ENCODE measurements at places on chromosomes 11 and 22.
A peak's percentile ranks its signal among the peaks of the same experiment; 100 is the strongest.

DNA sequence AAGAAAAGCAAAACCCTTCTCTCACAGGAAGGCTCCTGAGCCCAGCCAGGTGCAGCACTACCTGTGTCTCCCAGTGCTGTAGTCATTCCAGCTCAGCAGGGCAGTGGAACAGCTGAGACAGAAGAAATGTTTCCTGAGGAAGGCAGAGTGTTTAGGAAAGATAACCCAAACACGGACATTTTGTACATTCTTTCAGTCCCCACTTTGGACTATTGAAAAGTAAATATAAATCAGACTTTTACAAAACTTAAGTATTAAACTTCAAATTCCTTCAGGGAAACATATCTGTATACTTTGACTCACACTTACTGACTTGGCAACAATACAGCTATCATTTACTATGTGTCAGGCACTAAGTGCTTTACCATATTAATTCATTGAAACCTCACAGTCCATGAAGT lies 40.4 kb downstream of the RRAS2 start:
- DNase-seq, result no peak

- no peak for DNase-seq
Measured at GRCh38 chr22:25403284-25403810, 161.1 kb upstream of the GRK3 start.

DNA sequence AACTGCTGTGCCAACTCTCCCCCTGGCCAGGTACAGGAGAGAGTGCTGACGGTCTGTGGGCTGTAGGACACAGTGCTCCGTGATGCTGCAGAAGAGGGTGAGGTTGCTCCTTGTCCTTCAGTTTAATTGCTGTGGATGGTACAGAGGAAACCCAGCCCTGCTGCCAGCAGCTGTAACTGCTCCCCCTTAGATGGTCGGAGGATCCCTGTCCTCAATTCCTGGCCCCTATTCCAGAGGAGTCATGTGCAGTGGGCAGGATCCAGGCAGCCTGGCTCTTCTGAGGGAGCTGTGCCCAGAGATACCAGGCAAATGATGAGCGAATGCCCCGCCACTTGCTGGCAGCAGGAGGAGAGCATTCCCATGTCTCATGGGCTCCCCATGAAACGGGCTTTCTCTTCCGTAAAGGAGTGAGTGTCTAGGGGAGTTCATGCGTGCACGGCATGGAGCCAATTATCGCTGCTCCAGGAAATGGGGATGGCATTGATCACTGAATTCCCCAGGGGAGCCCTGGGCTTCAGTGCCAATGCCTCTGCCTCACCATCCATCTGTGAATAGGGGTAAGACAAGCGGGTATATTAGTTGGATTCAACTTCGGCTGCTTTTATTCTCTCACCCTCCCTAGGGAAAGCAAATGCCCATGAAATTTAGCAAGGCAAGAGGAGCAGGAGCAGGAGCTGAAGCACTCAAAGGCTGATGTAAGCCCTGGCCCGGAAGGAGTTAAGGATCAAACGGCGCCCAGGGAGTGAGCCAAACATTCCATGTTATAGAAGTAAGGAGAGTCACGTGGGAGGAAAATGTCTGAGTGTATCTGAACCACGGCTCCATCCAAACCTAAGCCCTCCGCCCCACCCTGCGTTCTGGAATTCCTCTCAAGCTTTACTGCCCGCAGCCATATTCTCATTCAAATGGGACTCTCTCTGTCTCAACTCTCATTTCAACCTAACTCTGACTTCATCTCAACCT lies 51.0 kb upstream of the CSNK2A3 start:
- DNase-seq, result no peak

DNA sequence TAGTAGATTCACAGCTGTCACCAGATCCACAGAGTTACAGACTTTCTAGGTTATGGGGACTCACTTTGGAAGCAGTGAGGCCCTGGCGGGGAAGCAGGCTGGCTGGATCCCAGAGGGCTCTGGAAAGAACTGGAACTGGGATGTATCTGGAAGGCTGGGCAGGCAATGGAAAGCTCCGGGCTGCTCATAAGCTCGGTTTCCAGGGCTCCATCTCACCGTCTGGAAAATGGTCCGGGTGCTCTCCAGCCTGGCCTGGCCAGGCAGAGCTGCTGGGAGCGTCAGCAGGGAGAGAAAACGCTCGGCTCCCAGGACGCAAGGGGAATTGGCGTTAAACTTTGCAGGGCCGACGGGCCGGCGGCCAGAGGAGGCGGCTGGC lies 335 bp upstream of the SEZ6L start:
- DNase-seq, result no peak

DNA sequence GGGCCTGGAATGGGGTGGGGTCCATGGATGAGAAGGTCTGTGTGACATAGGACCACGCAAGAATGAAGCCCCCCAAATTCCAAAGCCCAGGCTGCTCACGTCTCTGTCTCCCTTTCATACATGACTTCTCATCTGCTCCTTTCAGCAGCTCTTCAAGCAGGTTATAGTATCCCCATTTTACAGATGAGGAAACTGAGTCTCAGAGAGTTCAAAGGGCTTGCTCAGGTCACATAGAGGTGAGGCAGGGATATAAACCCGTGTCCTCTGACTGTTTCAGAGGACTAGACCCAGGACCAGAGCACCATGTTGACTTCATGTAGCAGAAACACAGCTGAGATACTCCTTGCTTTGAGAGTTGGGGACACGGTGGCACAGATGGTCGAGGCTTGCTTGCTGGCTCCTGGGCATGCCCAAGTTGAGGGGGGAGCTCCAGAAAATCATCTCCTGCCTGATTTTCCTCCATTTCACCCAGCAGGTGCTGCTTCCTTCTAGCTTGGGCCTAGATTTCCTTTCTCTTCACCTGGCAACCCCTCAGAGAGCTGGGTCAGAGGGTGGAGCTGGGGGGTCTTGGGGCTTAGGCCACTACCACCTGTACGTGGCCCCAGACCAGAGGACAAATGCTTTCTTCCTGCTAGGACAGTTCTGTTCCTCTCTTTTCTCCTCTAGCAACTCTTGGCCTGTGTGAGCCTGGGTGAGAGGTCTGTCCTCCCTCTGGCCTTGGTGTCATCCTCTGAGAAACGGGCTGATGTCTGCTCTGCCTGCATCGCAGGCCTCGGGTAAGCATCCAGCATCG lies 24.1 kb upstream of the THY1 start:
- no peak for DNase-seq

DNA sequence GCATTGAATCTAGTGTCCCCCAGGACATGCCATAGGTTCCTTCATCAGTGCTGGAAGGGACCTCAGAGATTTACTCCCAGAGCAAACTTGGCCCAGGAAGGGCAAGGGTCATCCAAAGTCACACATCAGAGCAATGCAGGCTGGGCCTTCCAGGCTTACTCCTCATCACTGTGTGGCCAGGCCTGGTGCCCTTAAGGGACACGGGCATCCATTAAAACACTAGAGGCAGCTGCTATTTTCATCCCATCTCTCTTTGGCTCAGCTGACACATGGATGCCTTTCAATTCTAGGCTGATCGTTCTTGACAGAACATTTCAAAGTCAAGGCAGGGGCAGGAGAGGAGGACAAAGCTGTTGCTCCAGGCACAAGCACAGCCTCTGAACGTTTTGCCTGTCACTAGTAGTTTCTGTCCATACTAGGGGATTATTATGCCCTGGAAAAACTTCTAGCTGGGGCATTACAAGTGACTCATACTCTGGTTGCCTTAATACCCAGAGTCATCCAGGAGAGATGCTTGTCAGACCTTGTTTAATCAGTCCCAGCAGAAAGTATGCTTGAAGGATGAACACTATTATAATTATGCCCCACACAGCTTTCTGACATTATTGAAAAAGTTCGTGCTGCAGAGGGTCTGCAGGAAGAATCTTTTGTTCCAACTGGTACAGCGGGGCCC lies 240.3 kb downstream of the TENM4 start:
- no peak for DNase-seq

DNA sequence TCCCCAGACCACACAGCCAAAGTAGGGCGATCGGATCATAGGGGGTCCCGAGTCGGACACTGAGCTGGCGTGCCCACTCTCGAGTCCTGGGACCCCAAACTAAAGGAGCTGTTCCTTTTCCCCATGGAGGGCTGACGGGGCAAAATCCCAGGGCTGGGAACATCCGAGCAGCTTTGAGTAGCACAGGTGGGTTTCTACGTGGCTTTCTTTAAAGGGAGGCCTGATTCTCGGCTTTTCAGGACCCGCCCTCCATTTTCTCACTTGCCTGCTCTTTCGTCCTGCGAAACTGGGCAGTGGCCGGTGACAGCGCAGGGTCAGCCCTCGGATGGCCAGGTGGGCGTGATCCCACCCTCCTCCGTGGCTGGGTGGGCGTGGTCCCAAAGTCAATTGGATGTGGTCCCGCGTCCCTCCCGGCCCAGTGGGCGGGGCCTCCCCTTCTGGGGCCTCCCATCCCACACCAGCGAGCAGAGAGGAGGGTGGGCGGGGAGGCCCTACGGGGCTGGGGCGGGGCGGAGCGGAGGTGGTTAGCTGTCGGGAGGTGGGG lies 17.5 kb upstream of the TXNRD2 start:
- DNase-seq, result no peak

DNA sequence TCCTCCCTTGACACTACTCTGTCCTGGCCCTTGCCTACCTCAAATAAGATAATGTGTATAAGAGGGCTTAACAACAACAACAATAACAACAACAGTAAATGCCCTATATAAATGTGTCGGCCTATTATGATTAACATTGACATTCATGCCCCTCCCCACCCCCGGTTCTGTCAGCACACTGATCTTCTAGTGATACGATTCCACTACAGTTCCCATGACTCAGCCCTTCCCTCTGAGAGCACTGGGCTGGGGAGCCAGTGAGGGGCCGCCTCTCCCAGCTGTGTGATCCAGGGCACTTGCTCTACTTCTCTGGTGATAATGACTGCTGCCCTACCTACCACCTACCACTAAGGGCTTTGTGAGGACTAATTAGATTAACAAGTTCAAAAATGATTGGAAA lies 92.2 kb upstream of the PHOX2A start:
- no peak for DNase-seq

DNA sequence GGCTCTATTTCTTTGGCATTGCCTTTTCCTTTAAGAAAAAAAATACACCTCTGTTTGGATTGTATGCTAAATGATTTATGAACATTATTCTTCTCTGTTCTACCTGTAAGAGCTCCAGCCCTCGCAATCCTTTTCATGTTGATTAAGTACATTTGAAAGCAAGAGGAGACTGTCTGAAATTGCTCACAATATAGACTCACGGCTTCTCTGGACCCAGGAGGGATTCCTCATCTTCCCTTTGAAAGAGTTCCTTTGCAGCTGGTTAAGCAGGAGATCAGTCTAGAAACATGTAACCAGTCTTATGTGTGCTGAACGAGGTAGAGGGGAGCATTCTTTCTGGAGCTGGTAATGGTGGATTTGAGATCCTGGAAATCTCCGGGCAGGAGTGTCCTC lies 47.4 kb downstream of the PKNOX2 start:
- DNase-seq, result no peak

DNA sequence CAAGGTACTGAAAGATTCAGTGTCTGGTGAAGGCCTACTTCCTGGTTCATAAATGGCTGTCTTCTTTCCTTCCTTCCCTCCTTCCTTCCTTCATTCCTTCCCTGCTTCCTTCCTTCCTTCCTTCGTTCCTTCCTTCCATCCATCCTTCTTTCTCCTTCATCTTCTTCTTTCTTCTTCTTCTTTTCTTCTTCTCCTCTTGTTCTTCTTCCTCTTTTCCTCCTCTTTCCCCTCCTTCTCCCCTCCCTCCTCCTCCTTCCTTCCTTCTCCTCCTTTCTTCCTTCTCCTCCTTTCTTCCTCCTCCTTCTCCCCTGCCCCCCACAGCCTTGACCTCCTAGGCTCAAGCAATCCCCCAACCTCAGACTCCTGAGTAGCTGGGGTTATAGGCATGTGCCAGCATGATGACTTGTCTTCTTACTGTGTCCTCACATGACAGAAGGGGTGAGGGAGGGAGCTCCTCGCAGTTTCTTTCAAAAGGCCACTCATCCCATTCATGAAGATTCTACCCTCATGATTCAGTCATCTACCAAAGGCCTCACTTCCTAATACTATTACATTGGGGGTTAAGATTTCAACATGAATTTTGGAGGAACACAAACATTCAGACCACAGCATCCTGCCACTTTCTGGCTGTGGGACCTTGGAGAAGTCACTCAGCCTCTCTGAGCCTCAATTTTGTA lies 22.6 kb upstream of the CCDC134 start:
- DNase-seq, result no peak

- no peak for DNase-seq
Measured at GRCh38 chr11:126410649-126411048, 55.2 kb downstream of the ST3GAL4 start.

GRCh38 chr22:20206709-20207215 lies 55.9 kb upstream of the CCDC188 start:
- peak; percentile 4 for DNase-seq

- no peak for DNase-seq
Measured at GRCh38 chr11:108616549-108616948, 23.0 kb upstream of the EXPH5 start.

- DNase-seq, result no peak
Measured at GRCh38 chr11:71421392-71421950, 26.7 kb downstream of the DHCR7 start.

DNA sequence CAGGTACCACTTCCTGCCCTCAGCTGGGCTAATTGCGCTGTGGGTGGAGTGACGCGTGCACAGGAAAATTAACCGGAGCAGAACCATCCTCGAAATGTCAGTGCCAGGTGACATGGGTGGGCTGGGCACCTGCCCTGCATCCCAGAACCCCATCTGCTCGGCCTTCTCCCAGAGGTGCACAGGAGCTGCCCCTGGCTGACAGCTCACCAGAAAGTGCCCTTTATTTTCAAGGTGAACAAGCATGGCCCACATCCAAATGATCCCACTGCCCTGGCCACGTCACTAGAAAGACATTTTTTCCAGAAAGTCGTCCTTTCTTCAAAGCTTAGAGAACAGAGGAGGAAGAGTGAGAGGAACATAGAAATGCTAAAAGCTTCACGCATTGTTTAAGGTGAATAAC lies 4.1 kb upstream of the ELFN2 start:
- DNase-seq, result no peak

DNA sequence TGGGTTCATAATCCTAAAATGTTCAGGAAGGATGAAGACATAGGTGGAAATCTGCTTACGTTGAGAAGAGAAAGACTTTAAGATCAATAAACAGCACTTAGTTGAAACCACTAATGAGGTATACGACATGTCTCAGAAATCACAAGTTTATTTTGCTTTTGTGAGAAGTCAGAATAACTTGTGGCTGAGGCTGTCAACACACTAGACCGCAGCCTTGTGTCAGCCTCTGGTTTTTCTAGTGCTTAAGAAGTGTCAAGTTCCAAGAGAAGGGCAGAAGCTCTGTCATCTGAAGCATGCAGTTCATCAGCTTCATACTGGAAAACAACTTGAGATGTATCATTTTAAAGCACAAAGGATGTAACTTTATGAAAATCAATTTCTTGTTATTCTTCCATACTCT lies 420.9 kb downstream of the METTL15 start:
- no peak for DNase-seq

GRCh38 chr11:43825217-43825816 lies 55.3 kb upstream of the ALKBH3 start:
- DNase-seq, result peak; percentile 28

GRCh38 chr11:133936136-133936535 lies 20.6 kb downstream of the IGSF9B start:
- no peak for DNase-seq

Data from CD4-positive, alpha-beta T cell treated with Interleukin-17A for 1 hour (primary cell).